Memory B cell (primary cell): ENCODE measurements at places on chromosomes 4 and X.

DNA sequence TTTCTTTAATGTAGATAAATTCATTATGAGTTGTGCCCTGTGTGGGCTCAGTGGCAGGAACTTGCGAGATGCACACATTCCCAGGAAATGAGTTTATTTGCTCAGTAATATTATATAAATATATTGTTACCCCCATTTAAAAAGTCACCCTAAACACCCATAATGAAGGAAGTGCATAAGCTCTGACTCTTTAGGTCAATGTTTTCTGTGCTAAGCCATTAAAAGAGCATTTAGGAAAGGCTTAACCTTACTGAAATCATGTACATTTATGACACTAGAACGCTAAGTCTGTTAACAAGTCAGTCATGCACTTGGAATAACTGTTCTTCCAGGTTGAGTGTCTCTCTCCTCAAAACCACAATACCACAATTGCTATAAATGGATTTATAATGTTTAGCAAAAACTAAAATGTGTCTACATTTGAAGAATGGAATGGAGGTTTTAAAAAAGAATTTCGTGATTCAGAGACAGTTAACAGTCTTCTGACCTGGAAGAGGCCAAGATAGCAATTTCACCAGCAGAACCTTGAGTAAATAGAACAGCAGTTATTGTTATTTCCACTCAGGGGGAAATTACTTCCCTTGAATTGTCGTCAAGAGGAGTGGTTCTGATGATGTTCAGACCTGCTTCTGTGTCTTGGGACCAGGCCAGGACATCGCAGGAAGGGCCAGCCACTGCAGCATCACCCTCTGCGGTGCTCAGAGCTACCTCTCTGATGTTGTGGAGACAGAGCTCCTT lies 91.1 kb upstream of the VEGFC start:
- DNase-seq: no peak
- no peaks in the 10 kb centered on the region for H3K4me1 ChIP-seq
- no peak overlapping the region for H3K27ac ChIP-seq

GRCh38 chr4:155975511-155975910 lies 21.8 kb upstream of the CTSO start:
- no peaks in the 10 kb centered on the region for H3K4me1 ChIP-seq
- H3K36me3 ChIP-seq: no peaks in the 10 kb centered on the region
- DNase-seq: no peak
- no peak overlapping the region for H3K4me3 ChIP-seq
- no peak overlapping the region for H3K27ac ChIP-seq

DNA sequence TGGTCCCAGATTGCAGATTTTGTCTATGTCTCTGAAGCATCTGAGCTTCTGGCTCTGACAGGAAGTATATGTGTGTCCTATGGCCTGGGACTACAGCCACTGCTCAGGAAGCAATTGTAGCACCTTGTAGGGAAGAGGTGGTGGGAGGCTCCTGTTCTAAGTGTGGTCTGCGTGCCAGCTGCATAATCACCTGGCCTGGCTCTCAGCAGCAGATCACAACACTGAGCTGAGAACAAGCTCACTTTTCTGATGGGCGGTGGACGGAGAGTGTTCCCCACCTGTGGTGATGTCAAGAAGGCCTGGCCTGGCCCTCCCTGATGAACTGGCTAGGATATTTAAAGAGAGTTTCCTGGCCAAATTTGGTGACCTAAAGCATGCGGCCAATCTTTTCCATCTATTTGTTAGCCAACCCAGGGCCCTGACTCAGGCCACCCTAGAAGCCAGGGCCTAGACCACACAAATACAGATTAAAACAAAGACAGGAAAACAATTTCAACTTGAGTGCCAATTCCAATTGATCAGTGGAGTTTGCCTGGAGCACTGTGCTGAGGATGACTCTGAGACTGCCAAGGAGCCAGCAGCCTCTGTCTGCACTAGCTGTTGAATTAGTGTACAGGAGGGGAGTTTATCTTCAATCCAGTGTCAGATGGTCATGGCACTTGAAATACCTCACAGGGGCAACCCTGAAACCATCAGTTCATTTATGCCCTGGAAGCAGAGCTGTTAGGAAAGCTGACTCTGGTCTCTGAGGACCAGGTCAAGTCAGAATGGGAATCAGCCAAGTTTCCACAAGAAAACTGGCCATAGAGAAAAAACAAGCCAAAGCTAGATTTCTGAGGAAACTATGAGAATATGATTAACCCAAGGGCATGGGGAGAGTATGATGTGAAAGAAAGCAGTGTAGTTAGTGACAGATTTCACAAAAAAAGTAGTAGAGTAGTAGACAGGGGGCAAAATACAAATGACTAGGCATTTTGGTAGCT lies 47.4 kb downstream of the PRDM5 start:
- no peak overlapping the region for H3K4me3 ChIP-seq
- no peaks in the 10 kb centered on the region for H3K36me3 ChIP-seq
- no peaks in the 10 kb centered on the region for H3K4me1 ChIP-seq
- DNase-seq: no peak
- no peak overlapping the region for H3K27ac ChIP-seq
- H3K27me3 ChIP-seq: no peaks in the 10 kb centered on the region

DNA sequence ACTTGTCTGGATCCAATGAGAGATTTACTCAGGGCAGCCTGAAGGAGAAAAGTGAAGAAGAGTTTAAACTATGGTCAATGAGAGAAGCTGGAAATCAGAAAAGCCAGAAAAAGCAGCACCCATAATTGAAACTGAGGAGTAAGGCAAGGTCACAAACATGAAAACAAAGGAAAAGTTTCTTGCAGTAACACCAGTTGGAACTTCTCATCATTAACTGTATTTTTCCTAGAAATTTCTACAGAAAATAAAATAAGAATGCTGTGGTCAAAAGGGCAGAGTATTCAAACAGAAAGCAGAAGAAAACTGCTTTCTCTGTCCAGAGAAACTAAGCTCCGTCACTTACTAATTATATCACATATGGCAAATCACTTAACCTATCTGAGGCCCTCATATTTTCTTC lies 102.2 kb downstream of the OR13H1 start:
- no peak for DNase-seq
- peaks cover 1% of the 10 kb centered on the region for H3K27me3 ChIP-seq
- H3K36me3 ChIP-seq: no peaks in the 10 kb centered on the region
- no peak overlapping the region for H3K27ac ChIP-seq

DNA sequence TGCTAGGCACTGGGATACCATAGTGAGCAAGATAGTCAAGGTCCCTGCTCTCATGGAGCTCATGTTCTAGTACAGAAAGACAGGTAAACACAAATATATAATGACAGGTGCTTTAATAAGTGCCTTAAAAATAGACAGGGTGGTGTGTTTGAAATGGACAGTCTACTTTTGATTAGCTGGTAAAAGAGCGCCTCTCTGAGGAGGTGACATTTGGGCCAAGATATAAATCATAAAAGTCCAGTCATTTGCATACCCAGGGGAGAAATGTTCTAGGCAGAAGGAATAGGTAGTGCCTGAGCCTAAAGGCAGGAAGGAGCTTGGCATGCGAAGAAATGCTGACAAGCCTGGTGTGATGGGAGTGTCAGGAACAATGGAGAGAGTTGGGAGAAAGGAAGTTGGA lies 83.6 kb downstream of the DNAAF6 start:
- no peak overlapping the region for H3K4me3 ChIP-seq
- H3K27ac ChIP-seq: peak overlapping the region; percentile 40
- DNase-seq: no peak
- peaks cover 4% of the 10 kb centered on the region for H3K27me3 ChIP-seq

GRCh38 chr4:168741281-168742173 lies 244.7 kb downstream of the PALLD start:
- no peaks in the 10 kb centered on the region for H3K36me3 ChIP-seq
- no peaks in the 10 kb centered on the region for H3K4me1 ChIP-seq
- H3K4me3 ChIP-seq: no peak overlapping the region

- DNase-seq: no peak
- H3K4me1 ChIP-seq: peaks cover 11% of the 10 kb centered on the region
- no peak overlapping the region for H3K4me3 ChIP-seq
- peak overlapping the region; percentile 68 for H3K27ac ChIP-seq
- no peaks in the 10 kb centered on the region for H3K27me3 ChIP-seq
- peaks cover 9% of the 10 kb centered on the region for H3K36me3 ChIP-seq
These were observed 18.5 kb downstream of the TMEM164 start for GRCh38 chrX:110021258-110022022.

GRCh38 chrX:134137341-134137740 lies 99.6 kb upstream of the CCDC160 start:
- peaks cover 2% of the 10 kb centered on the region for H3K27me3 ChIP-seq
- H3K4me3 ChIP-seq: no peak overlapping the region
- DNase-seq: no peak
- H3K4me1 ChIP-seq: peaks cover 2% of the 10 kb centered on the region
- no peaks in the 10 kb centered on the region for H3K36me3 ChIP-seq

DNA sequence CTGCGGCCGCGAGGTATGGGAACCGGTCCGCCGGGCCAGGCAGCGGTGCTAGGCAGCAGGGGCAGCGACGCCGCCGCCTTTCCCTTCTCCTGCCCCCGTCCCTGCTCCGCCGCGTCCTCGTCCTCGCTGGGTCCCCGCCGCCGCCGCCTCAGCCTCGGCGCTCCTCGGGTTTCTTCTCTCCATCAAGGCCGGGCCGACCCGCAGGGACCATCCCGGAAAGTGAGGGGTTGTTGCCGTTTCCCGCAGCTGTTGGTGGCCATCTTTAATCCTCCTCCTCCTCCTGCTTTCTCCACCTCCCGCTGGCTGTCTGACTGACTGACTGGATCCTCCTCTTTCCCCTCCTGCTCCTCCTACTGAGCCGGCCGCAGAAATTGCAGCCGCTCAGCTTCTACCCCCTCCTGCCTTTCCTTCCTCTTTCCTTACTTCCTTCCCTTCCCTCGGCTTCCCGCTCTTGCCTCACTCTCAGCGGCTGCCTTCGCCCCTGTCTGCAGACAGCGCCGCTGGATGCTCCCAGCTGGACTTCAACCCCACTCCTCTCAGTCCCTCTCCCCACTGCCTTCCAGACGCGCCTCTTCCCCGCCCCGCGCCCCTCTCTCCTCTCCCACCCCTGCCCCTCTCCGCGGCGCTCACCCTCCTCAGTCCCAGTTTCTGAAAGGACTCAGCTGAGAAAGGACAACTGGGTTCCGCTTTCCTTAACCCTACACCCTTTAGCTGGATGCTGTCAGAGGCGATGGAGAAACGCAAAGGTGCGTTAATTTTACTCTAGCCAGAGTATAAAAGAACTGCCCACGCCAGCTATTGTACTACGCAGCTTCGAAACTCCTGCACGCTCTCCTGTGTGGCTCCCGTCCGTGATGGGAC lies at the start of gene WDFY3:
Gene WDFY3, minus strand, starts transcription at position 309 of the 861 bp plus-strand sequence. CDS start 106,099 bp downstream, outside the sequence.
- H3K27me3 ChIP-seq: peaks cover 17% of the 10 kb centered on the region
- peak within 1 kb of the TSS; percentile 87 for H3K4me3 ChIP-seq
- no peak for DNase-seq
- peaks cover 14% of the 10 kb centered on the region for H3K4me1 ChIP-seq

GRCh38 chrX:129781680-129782495 lies 2.1 kb downstream of the SASH3 start:
- H3K27me3 ChIP-seq: no peaks in the 10 kb centered on the region
- peak overlapping the region; percentile 89 for H3K4me3 ChIP-seq
- H3K4me1 ChIP-seq: peaks cover 41% of the 10 kb centered on the region
- peak overlapping the region; percentile 98 for H3K27ac ChIP-seq
- H3K36me3 ChIP-seq: peaks cover 23% of the 10 kb centered on the region
- no peak for DNase-seq

DNA sequence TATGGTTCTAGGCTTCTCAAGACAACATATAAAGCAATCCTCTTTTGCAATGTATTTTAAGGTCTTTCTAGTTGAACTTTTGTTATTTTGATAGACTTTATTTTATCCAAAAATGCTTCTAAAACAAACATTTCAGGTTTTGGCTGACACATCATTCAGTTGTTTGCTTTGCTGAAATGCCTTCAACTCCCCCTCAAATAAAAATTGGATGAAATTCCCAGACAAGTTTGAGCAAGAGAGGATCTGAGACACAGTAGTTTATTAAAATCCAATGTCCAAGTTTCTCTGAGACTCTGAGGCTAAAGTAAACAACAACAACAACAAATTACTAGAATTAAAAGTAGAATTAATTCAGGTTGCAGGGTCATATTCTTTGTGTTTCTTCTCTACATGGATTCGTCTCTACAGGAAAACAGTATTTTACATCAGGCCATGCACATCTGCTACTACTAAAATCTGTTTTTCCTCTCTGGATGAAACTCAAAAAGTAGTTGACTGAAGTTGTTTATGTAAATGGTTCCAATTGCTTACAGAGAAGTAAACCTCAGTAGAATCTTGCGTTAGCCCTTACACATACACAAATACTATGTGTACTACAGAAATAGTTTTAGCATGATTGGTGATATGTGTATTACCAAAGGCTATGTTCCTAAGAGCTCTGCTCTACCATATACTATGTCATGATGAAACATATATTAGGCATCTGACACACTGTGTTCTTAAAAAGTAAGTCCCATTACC lies 64.9 kb downstream of the PRSS12 start:
- no peak overlapping the region for H3K27ac ChIP-seq
- DNase-seq: no peak
- H3K36me3 ChIP-seq: peaks cover 9% of the 10 kb centered on the region
- H3K27me3 ChIP-seq: no peaks in the 10 kb centered on the region
- no peak overlapping the region for H3K4me3 ChIP-seq

DNA sequence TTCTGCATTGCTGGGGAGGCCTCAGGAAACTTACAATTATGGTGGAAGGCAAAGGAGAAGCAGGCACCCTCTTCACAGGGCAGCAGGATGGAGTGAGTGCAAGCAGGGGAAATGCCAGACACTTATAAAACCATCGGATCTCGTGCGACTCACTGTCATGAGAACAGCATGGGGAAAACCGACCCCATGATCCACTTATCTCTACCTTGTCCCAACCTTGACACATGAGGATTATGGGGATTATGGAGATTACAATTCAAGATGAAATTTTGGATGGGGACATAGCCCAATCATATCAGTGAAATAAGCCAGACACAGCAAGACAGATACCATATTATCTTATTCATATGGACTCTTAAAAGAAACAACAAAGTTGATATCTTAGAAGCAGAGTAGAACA lies 134.9 kb downstream of the C4orf33 start:
- DNase-seq: no peak
- peaks cover 8% of the 10 kb centered on the region for H3K27me3 ChIP-seq
- peaks cover 2% of the 10 kb centered on the region for H3K4me1 ChIP-seq
- no peak overlapping the region for H3K4me3 ChIP-seq
- H3K36me3 ChIP-seq: no peaks in the 10 kb centered on the region

- H3K27ac ChIP-seq: peak overlapping the region; percentile 50
- H3K4me1 ChIP-seq: peaks cover 8% of the 10 kb centered on the region
These were observed 32.9 kb upstream of the SPRY1 start for GRCh38 chr4:123363729-123364128.

DNA sequence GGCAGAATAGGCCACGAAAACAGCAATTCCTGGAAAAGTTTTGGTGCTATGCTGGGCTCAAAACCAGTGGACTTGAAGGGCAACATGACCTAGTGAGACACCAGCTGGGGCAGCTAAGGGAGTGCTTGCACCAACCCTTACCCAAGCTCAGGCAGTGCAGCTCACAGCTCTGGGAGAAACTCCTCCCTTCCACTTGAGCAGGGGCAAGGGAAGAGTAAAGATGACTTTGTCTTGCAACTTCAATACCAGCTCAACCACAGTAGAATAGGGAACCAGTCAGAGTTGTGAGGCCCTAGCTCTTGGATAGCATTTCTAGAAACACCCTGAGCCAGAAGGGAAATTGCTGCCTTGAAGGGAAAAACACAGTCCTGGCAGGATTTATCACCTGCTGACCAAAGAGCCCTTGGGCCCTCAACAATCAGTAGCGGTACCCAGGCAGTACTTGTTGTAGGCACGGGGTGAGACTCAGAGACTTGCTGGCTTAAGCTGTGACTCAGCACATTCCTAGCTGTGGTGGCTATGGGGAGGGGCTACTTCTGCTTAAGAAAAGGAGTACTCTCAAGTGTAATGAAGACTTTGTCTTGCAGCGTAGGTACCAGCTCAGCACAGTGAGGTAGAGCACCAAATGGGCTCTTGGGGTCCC lies 19.7 kb upstream of the ABCG2 start:
- no peak for DNase-seq
- H3K4me3 ChIP-seq: no peak overlapping the region
- H3K36me3 ChIP-seq: no peaks in the 10 kb centered on the region
- no peaks in the 10 kb centered on the region for H3K4me1 ChIP-seq
- H3K27ac ChIP-seq: no peak overlapping the region
- peaks cover 10% of the 10 kb centered on the region for H3K27me3 ChIP-seq
